ENCODE measurements at places on chromosomes 13 and 19.

DNA sequence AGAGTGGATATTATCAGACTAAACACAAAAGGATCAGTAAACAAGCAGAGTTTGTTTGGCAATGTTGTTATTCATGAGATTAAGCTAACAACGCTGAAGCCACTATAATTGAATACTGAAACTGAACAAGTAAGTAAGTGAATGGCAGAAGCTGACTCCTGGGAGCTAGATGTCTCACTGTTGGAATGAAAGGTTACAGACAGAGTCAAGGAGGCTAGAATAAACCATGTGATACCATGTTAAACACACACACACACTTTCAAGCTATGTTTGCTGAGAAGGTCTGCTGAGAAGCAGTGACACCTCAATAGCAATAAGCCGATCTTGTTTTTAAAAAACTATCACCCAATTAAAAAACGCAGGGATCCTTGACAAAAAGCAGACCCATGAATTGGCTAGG is 1609.4 kb upstream of the MIR17HG start:
- no peak for DNase-seq

DNA sequence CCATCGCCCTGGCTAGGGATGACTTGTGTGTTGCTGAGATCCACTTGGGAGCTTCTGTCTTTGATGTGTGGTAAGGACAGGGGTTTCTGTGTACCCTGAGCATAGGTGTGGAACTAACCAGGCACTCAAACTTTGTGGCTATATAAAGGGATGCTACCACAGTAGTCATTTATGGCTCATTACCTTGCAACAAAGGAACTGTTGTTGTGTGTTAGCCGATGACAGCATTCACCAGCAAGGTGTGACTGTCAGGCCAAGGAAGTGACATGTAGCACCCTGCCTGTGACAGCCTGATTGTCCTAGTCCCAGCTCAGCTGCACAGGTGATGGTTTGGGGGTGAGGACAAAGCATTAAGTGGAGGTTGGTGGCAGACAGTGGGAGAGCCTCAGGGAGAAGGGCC is 73.6 kb downstream of the COG3 start:
- no peak for DNase-seq

- DNase-seq: no peak
These were observed 23.6 kb upstream of the CEBPA start for GRCh38 chr19:33325920-33326319.

GRCh38 chr19:54253331-54254194 is 3.5 kb downstream of the LILRB5 start:
- no peak for DNase-seq

DNA sequence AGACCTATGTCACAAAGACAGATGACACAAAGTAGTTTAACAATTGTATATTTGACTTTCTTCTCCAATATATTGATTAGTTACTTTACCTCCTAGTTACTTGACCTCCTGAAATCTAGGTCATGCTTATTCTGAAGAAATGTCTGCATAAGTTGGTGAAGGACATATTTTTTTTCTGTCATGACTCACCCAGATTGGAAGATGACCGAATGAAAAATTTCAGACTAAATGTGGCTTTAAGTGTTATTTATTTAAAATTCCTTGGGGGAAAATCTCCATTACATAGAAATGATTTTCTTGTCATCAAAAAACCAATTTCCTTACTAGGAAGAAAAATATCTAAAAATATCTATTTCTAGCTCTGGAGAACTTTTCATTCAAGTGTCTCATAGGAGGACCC is 217.1 kb downstream of the POSTN start:
- no peak for DNase-seq

- DNase-seq: no peak
These were observed 193.5 kb downstream of the TEX29 start for GRCh38 chr13:111513766-111514609.

- DNase-seq: peak; percentile 37
These were observed 47.0 kb upstream of the PNMA8B start for GRCh38 chr19:46542428-46543230.

DNA sequence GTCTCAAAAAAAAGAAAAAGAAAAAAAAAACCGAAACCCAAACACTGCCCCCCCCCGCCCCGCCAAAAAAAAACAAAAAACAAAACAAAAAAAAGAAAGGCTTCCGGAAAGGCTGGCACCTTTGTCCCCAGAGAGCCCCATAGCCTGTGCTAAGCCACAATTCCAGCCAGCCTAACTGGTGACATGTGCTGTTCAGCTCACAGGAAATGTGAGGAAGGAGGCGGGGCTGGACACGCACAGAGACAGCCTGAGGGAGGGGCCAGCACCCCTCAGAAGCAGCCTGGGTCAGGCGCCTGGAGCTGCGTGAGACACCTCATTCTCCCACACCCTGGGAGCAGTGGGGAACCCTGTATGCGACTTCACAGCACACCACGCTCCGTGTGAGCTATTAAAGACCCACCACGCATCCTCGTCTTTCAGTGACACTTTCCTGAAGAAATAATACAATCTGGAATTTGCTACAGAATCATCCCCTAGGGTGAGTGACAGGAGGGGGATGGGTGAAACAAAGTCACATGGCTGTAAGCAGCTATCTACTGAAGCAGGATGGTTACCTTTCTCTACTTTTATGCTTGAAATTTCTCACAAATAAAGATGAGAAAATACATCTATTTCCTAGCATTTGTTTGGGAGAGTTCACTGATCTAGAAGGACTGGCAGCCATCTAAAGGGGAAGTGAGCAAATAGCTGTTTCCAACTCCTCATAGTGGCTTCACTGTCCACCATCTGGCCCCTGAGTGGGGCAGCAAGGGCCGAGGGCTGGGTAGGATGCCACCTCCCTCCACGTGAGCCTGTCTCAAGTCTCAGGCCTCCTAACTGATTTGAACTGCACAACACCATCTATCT is 12.3 kb upstream of the SLC35E1 start:
- DNase-seq: peak; percentile 66

GRCh38 chr13:111984349-111984748 is 82.6 kb upstream of the SOX1 start:
- no peak for DNase-seq

- DNase-seq: no peak
These were observed 91.7 kb downstream of the HSPH1 start for GRCh38 chr13:31069808-31070534.

DNA sequence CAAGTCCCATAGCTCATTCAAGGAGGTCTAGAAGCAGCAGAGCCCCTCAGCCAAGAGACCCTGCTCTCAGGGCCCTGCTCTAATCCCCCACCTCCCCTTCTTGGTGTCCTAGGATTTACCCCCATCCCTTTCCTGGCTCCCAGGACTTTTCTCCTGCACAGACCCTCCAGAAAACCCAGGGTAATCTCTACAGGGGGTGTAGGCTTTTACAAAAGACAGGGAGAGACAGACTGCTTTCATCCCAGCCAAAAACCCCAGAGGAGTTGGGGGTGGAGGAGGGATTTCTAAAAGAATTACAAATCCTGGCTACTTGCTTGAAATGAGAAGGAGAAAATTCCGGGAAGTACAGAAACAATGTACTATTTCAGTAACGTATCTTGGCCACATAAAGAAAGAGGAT is 133.3 kb downstream of the TNFSF13B start:
- DNase-seq: no peak

- DNase-seq: no peak
These were observed 242.7 kb downstream of the DCLK1 start for GRCh38 chr13:35888457-35888883.

GRCh38 chr13:109427148-109427547 is 359.2 kb downstream of the IRS2 start:
- DNase-seq: no peak

DNA sequence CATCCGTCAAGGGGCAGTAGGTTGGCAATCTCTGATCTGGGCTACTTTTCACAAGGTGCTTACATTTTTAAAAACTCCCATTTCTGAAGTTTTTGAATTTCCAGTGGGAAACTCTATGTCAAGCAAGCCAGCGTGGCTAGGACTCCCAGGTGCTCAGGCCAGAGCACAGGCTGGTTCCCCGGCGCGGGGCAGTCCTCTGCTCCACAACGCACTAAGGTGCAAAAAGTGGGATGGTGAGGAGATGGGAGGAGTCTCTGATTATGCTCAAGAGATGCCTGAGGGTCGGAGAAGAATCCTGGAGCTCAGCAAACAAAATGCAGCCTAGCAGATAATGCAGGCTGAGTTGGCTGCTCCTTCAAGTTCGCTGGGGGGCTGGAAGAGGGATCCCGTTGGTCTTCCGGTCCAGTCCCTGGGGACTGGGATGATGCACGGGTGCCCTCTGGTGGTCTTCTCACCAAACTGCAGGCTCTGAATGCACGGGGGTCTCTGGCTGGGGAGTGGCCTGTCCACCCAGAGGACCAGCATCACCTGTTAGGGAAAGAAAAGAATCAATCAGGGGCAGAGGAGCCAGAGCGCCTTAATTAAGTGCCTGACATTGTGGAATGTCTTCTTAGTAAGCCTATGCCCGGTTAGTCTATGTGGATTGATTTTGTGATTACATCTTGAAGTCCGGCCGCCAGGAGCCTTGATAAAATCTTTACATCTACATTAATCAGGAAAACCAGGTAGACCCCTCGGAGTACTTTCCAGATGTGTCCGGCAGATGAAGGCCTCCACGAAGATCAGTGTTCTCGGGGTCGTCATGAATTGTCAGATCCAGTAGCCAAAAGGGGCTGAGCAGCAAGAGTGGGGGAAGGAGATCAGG is 244.4 kb upstream of the MAB21L1 start:
- DNase-seq: no peak

DNA sequence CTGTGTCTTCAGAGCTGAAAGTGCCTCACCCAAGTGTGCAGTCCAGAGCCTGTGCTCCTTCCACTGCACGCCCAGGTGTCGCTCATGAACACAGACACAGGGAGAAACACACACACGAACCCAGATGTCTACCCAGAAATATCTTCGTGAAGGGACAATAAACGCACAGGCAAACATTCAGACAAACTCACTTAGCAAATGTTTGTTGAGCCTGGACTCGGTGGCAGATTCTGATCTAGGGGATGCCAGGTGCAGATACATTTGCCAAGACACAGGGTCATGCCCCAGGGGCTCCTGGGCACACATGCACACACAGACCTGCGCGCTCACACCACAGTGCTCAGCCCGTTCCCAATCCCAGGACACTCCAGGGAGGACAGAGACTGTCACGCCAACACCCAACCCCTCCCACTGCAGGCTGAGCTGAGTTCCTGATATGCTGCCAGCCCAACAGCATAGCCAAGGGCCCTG is 31.9 kb downstream of the SCGB2B2 start:
- DNase-seq: no peak

DNA sequence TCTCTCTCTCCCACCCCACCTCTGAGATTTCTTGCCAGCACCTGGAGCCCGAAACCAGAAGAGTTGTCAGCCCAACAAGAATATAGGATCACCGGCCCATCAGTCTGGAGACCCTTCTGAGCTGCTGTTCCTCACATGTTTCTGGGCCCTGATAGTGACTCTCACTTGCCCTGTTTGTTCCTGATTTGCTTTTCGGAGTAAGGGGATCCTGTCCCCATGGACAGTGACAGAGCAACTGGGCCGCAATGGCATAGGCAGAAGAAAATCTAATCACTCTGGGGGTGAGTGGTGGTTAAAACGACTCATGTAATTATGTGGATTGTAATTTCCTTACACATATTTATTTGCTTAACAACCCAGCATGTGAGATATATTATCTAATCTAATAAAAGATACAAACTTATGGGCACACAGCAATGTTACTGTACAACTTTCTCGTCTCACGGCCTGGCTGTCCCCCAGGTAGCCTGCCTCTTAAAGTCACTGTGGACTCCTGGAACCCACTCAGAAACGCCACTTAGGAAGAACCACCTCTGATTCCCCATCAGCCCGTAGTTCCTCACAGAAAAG is 663 bp upstream of the SMAD9 start:
- DNase-seq: no peak

DNA sequence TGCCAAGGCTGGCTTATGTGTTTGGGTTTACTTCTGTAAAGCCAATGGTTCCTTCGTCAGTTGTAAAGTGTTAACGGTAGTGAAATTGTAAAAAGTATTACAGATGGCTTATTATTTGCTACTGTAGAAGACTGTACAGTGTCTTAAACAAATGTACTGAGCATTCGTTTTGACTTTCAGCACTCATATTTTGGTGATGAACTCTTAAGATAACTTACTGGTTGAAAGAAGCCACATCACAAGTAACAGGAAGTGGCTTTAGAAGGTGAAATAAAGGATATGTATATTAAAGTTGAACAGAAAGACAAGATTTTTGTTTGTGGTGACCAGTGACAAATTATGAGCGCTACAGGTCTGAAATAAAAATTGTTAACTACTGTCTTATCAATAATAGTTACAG is 64.2 kb downstream of the URI1 start:
- DNase-seq: no peak

DNA sequence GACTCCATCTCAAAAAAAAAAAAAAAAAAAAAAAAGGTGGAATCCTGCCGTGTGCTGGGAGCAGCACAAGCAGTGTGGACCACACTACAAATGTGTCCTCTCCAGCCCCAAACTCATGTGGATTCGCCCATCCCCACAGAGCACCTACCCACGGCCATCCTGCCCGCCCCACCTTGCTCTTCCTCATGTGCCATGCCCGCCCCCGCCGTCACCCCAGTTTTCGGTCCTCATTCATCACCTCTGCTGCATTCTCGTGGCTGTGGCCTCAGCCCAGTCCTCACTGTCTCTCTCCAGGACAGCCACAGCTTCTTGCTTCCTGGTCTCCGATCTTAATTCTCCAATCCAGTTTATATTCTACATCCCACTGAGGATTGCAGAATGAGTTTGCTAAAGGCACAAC is 80.0 kb upstream of the TM9SF2 start:
- DNase-seq: no peak

GRCh38 chr19:39449116-39449797 is 3.9 kb downstream of the SUPT5H start:
- no peak for DNase-seq

DNA sequence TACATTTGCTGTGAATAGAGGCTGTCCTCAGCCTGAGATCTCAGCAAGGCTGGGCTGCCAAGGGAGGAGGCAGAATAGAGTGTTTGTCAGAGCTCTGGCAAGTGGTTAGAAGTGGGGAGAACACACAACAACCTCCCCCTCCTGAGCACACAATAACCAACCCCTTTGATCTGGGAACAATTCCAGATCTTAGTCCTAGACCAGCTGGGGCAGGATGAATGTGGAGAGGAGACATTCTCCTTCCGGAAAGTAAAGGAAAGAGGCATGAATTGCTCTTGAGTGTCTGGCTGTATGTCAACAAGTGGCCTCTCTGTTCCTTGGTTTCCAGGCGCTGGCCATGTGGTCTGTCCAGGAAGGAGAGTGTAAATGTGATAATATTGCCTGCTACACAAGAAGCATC is 114.9 kb upstream of the TMTC4 start:
- no peak for DNase-seq

GRCh38 chr13:98810746-98811145 is 58.3 kb upstream of the SLC15A1 start:
- no peak for DNase-seq

DNA sequence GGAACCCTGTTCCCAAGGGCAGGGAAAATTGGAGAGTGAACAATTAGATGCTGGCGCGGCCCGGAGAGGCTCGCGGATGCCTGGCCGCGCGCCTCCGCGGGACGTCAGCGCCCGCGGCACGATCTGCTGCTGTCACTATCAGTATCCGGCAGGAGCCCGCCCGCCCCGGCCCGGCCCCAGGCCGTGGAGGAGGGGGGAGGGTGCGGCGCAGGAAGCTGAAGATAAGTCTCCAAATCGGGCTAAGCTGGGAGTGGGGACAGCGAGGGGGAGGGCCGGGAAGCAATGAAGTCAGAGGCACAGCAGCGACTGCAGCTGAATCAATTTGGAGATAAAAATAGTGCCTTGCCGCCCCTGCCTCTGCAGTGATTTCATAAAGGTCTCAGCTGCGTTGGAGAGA is 441.5 kb upstream of the KLF12 start:
- no peak for DNase-seq

GRCh38 chr13:21998279-21998990 is 327.6 kb downstream of the FGF9 start:
- DNase-seq: no peak
